ENCODE measurements at places on chromosomes 1 and 21.
A peak's percentile ranks its signal among the peaks of the same experiment; 100 is the strongest.

- no peak for DNase-seq
Measured at GRCh38 chr1:41882068-41882477, 36.6 kb downstream of the HIVEP3 start.

- DNase-seq = no peak
Measured at GRCh38 chr21:41506005-41506594, 1.9 kb downstream of the TMPRSS2 start.

- peak; percentile 32 for DNase-seq
Measured at GRCh38 chr1:59020151-59020997, 236.5 kb upstream of the JUN start.

- DNase-seq = no peak
Measured at GRCh38 chr1:180131510-180131909, 23.2 kb upstream of the QSOX1 start.

DNA sequence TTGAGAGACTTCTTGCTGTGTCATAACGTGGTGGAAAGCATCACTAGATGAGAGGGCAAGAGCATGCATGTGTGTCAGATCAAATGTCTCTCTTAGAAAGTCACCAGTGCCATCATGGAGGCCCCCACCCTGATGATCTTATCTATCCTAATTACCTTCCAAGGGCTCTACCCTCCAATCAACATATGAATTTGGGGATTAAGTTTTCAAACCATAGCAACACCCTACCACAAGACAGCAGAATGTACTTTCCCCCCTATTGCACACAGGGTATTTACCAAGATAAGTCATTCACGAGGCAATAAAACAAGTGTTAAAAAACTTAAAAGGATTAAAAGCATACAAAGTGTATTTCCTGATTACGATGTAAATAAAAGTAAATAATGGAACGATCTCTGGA, 515.6 kb downstream of the LMO4 start:
- no peak for DNase-seq

- DNase-seq = no peak
Measured at GRCh38 chr1:32693455-32694174, 9.0 kb downstream of the SYNC start.

DNA sequence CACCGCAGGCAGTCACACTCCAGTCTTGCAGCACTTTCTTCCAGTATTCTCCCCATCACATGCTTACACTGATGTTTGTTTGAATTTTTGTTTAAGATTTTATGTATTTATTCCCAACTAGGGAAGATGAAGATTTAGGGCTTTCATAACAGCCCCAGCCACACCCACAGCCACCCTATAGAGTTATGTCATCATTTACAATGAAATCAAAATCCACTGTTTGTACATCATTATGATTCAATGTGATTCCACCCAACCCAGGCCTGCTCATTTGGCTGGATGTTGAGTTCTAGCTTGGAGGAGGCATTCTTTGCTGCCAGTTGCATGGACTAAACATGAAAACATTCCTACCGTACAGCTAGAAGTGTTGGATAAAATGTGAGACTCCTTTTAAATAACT, 35.8 kb downstream of the RIPK4 start:
- DNase-seq = no peak

DNA sequence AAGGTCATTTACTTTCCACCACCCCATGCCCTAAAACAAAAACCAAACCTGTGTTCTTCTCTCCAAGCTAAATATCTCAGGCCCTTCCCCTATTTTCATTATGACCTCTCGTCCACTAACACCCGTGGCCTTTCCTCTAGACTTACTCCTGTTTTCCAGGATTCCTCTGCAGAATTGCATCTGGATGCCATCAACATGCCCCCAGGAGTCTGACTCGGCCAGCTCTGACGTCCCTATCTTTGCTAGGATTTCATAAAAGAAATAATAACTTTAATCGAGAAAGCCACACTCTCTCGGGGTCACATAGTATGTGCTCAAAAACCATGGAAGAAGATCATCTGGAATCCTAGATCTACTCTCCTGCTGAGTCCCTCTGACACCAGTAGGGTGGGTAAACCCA, 13.5 kb downstream of the FAM89A start:
- no peak for DNase-seq

DNA sequence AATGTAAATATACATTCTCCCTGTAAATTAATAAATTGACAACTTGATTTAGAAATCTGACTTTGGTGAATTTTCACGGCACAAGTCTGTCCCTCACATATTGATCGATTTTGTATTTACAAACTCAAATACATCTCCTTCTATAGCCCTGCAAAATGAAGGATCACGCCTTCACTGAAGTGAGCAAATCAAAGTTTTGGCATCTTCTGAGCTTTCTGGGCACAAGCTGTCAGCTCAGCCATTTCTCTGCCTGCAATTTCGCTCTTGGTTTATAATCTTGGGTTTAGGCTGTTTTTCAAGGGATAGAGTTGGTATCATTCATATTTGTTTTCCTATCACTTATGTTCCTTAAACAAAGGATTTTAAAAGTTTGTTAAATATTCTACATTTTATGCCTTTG, 25.8 kb downstream of the ANP32E start:
- no peak for DNase-seq

DNA sequence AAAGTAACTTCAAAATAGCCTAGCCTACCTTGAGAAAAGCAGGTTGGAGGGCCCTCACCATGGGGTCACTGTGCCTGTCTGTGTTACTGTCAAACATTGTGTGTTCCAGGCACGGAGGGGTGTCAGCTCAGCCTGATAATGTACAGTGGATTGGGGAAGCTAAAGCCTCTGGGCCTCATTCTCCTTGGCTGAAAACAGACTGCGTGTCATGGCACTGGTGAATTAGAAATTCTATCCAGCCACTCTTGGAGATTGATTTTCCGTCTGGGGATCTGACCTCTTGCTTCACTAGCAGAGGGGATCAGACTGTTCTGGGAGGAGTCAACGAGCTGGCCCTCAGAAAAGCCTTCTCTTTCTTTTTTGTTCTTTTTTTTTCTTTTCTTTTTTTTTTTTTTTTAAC, 123.5 kb upstream of the HOOK1 start:
- DNase-seq = no peak

DNA sequence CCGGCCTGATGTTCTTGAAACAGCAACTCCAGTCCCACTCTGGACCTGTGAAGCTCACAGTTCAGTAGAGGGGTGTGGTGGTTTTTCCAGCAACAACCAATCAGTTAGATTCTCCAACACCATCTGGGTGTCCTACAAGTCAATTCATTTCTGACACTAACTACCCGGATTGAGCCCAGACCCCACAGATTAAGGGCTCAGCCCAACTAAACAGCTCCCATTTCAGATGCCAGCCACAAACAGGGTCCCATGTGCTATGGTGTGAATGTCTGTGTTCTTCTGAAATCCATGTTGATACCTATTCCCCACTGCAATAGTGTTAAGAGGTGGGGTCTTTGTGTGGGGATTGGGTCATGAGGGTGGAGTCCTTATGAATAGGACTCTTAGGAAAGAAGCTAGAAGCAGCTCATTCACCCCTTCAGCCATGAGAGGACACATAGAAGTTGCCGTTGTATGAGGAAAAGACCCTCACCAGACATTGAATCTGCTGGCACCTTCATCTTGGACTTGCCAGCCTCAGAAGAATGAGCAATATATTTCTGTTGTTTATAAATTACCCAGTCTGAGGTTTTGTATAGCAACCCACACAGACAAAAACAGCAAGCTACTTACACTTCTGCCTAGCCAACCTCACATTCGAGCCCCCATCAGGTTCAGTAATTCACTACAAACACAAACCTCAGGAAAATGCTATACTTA, 53.6 kb downstream of the IRF2BP2 start:
- no peak for DNase-seq

DNA sequence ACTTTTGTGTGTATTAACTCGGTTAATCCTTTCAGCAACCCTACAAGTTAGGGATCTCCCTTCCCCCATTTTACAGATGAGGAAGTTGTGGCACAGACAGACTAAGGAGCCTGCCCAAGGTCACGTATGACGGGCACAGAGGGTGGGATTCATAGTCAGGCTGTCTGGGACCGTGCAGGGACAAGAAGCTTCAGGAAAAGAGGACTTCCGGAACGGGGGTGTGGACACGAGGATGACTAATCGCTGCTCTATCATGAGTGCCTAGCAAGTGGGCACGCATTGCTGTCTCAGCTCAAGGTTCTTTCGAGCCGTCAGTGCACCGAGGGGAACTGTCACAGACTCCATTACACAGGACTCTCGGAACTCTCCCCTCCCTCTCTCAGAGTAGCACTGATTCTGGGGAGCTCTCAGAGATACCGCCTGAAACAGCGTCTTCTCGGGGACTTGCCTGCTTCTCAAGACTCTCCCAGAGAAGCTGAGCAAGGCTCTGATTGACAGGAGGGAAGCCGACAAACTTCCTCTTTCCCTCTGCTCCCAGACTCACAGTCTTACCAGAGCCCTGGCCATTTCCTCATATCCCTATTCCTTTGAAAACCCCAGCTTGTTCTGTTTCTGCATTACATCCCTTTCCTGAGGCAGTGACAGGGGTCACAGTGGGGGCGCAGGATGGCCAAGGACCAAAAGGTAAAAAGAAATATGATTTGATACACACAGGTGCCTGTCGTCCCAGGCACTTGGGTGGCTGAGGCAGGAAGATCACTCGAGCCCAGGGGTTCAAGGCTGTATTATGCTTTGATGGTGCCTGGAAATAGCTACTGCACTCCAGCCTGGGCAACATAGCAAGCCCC, 14.4 kb downstream of the FHAD1 start:
- DNase-seq = peak; percentile 20

- no peak for DNase-seq
Measured at GRCh38 chr1:207935166-207935583, 24.2 kb upstream of the CD34 start.

- no peak for DNase-seq
Measured at GRCh38 chr1:10515976-10516750, 41.4 kb downstream of the PEX14 start.

GRCh38 chr1:6423321-6423999, 1.1 kb upstream of the ESPN start:
- DNase-seq = peak; percentile 80

DNA sequence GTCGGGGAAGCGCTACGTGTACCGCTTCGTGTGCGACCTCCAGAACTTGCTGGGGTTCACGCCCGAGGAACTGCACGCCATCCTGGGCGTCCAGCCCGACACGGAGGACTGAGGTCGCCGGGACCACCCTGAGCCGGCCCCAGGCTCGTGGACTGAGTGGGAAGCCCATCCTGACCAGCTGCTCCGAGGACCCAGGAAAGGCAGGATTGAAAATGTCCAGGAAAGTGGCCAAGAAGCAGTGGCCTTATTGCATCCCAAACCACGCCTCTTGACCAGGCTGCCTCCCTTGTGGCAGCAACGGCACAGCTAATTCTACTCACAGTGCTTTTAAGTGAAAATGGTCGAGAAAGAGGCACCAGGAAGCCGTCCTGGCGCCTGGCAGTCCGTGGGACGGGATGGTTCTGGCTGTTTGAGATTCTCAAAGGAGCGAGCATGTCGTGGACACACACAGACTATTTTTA, 17.1 kb downstream of the ETS2 start:
- no peak for DNase-seq

DNA sequence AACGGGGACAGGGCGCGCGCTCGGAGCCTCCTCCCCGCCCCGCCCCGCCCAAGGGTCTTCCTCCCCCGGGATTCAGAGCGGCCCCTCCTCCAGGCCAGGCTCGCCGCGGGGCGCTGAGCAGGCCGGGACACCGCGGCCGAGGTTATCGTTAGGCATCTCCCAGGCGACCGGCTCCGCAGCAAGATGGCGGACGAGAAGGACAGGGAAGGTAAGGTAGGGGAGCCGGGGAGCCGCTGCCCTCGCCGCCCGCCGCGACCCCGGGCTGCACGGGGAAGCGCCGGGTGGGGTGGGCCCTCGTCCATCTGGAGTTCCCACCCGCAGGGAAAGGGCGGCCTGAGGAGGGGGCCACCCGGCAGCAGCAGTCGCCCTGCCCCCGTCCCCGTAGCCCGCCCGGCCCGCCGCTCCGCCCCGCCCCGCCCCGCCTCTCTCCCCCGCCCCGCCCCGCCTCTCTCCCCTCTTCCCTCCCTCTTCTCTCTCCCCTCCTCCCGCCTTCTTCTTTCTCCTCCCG, 105.9 kb upstream of the HNRNPU start:
- DNase-seq = no peak

GRCh38 chr1:154536570-154536969, 21.9 kb downstream of the UBE2Q1 start:
- DNase-seq = no peak

GRCh38 chr1:85460555-85461088, 4.3 kb downstream of the DDAH1 start:
- DNase-seq = no peak

- peak; percentile 29 for DNase-seq
Measured at GRCh38 chr1:201648066-201648906, 109.4 kb downstream of the NAV1 start.

DNA sequence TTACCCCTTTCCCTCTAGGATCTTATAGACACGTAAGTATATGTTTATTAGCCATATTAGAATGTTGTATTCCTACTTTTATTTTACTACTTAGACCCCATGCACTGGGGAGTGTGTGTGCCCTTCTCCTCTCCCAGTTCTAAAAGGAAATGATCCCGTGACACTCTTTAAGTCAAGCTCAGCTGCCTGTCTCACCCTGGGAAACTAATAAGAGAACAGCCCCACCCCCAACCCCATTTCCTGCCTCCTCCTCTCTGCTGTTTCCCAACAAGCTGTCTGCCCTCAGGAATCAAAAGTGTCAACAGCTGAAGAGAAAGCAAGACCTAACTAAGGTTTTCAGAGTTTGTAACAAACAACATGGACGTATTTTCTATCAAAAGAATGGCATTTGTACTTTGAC, 92.6 kb upstream of the VAV3 start:
- no peak for DNase-seq

GRCh38 chr1:14522077-14522925, 76.2 kb upstream of the KAZN start:
- no peak for DNase-seq

DNA sequence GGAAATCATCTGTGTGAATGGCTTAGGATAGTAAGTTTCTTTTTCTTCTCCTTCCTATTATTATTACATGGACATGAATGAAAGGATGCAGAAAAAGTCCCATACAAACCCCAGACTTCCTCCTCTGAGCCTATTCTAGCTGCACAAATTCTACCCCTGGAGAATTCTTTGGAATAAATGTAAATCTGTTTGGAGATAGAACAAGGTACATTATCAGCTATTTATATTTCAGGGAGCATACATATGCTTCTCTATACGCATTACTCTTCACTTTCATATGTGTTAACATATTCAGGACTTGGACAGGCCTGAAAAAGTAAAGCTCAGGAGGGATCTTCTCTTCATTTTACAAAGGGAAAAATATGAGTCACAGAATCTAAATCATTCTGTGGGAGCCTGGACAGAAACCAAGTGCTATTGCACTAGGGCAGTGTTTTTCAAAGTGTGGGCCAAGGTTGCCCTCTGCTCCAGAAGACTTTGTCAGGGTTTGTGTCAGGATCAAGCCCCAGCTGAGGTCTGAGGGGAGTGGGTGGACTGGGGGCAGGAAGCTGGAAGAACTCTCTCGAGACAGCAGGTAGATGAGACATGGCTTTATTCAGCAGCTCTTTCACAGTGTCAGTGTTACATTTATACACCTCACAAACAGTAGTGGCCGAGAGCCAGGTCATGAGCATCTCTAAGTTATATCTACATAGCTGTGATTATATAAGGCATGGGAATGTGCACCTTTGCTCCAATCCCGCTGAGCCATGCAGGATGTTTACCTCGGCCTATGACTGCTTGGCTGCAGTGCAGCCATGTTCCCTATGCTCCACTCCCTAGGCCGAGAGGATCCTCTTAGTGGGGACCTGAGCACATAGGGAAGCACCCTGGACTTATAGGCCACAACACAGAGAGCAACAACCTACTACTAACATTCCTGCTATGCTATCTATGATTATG, 114.3 kb downstream of the GDAP2 start:
- DNase-seq = no peak

- no peak for DNase-seq
Measured at GRCh38 chr21:30672985-30673650, 30.5 kb downstream of the KRTAP20-3 start.

Data from stimulated activated CD4-positive, alpha-beta T cell treated with anti-CD3 and anti-CD28 coated beads, Interleukin-2, amount 100 ng/mL, for 24 hours (primary cell).